Liver (tissue), 10 donors: ENCODE measurements at places on chromosomes 11 and 22. TPM values are rescaled to one million over a fixed set of nuclear protein-coding genes. Genes with fewer than 3 reads are reported as not detected.

GRCh38 chr11:83241291-83241946, 44.7 kb downstream of the CCDC90B start:
- peak; percentile 46 for DNase-seq

GRCh38 chr11:61118004-61118403, 15.7 kb downstream of the CD5 start:
- DNase-seq, result no peak

- no peak for DNase-seq
These were observed 66.0 kb upstream of the TENM4 start for GRCh38 chr11:79506734-79507344.

DNA sequence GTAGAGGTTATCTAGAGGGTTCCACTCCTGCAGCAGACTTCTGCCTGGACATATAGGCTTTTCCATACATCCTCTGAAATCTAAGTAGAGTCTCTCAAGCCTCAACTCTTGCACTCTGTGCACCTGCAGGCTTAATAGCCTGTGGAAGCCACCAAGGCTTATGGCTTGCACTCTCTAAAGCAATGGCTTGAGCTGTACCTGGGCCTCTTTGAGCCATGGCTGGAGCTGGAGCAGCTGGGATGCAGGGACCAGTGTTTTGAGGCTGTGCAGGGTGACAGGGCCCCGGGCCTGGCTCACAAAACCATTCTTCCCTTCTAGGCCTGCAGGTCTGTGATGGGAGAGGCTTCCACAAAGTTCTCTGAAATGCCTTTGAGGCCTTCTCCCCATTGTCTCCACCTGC, 2.9 kb upstream of the NXPE4 start:
- DNase-seq, result peak; percentile 9

GRCh38 chr22:27029584-27030130, 372.3 kb downstream of the MIAT start:
- no peak for DNase-seq

The TENM4 gene
- polyA plus RNA-seq, result 0.03 TPM

The CREB3L1 gene
- 0.50 TPM for polyA plus RNA-seq
